ENCODE measurements at places on chromosomes 11 and 22.

DNA sequence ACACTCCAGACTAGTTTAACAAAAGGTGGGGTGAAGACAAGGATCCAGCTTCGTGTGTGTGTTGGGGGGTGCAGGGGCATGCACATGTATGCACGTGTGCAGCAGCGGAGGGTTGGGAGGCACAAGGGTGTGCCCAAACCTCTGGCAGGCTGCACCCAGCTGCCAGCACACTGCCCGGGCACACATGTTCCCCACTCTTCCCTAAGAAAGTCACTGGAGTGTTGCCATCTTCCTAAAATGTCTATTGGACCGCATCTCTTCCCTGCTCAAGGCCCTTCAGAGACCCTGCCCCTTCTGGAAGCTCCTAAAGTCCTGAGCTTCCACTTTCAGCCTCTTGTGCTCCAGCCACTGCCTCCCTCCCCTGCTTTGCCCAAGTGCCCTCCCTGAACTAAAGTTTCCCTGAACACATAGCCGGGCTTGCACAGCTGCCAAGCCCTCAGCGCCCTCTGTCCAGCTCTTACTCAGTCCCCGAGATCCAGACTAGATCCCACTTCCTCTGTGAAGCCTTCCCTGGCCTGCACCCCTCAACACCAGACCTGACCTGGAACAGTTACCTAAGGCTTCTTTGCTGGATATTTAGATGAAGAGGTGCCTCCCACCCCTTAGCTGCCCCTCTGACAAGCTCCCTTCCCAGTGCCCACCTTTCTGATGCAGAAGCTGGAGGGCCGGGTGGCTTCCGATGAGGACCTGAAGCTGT, 6.0 kb downstream of the CFL1 start:
- DNase-seq, result peak; percentile 31

DNA sequence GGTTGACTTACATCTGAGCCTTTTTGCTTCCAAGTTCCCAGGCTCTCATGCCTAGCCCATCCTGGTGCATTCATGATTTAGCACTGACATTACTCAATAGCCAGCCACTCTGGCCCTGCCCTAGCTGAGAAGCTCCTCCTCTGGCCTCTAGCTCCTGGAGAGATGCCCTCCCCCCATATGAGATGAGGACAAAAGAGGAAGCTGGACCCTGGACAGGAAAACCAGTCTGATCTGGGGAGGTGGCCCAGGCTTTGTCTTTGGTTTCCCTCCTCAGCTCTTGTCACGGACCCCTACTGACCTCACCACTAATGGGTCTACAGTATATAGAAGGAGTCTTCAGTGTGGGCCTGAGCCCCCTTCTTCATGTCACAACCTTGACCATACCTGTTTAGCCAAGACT, 3.0 kb downstream of the RHOG start:
- DNase-seq, result peak; percentile 45

DNA sequence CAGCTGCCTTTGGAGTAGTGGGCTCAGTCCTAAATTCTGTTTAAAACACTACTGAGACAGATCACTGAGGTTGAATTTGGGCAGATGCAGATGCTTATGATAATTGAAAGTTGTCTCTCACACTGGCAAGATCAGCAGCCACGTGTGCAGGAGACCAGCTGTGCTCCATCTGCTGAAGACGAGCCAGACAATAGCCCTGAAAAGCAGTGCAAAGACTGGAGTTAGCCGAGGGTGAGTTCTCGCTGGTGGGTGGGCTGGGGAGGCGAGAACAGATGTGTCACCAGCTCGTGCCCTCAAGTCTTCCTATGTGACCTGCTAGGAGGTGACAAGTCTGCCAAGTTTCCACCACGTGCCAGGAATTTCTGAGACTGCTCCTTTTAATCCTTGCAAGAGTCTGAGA, 661.3 kb upstream of the B3GAT1 start:
- DNase-seq, result no peak

GRCh38 chr11:36564376-36565030, 3.3 kb upstream of the RAG1 start:
- DNase-seq, result peak; percentile 58

GRCh38 chr11:91913407-91913806, 311.2 kb upstream of the FAT3 start:
- no peak for DNase-seq

- DNase-seq, result peak; percentile 81
These were observed 744 bp downstream of the PACSIN3 start for GRCh38 chr11:47185305-47186075.

DNA sequence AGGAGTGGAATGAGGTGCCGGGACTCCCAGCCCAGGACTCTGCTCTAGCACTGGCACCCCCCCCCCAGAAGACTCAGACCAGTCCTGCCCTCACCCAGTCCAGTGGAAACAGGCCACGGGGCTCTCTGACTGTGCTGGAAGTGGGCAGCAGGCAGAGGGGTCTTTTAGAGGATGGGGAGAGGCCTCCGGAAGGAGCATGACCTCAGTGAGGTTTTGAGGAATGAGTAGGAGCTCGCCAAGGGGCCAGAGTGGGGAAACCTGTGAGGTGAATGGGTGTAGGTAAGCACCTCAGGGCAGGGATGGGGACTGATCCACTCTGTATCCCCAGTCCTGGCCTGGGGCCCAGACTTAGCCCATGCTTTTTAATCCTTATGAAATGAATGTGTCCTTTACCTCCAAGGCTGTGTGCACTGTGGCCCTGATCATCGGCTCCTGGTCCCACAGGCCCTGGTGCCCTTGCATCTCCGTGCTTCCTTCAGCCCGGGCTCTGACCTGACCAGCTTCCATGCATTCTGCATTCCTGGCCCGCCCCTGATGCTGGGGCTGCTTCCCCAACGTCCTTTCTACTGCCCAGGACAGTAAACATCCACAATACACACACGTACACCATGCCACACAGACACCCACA, 24.4 kb upstream of the RFPL3 start:
- DNase-seq, result no peak

- DNase-seq, result no peak
These were observed 547 bp downstream of the TUBA8 start for GRCh38 chr22:18110954-18111758.

DNA sequence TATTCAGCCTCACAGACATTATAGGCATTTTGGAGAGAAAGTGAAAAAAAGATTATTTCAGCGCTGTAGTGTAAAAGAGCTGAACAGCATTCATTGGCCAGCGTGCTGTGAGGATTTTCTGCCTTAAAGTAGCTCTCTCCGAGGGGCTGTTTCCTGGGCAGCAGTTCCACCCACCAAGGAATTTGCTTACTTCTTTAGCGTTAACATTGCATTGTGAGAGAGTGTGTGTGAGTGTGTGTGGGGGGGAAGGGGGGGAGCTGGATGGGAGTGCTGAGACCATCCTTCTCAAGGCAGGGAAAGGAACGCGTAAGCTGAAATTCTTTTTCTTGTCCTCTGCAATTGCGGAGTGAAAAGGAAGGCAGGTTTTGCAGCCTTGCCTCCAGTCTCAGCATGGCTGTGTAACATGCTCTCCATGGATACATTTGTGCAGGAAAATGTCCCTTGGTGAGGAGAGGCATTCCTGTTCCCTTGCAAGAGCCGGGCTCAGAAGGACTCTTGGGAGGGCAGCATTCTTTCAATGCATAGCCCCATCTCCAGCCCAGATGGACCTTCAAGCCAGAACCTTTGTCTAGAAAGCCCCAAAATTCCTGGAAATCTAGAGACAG, 159.9 kb upstream of the NAV2 start:
- DNase-seq, result no peak

GRCh38 chr11:120326845-120327281, 1.8 kb downstream of the TLCD5 start:
- DNase-seq, result no peak

DNA sequence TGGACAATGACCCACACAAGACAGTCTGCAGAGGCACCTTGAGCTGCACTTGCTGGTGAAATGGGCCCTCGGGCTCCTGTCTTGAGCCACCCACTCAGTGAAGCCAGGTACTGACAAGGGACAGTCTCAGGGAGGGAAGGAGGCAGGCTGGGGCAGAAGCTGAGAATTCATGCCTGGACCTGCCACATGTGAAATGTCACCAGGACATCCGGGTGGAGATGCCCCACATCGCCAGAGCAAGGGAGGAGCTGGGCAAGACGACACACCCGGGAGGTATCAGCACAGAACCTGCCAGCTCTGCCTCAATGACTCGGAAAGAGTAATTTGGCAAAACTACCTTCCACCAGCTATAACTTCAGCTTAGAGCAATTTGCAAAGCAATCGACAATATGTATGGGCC, 23.5 kb downstream of the CPT1A start:
- DNase-seq, result no peak

- no peak for DNase-seq
These were observed 92.3 kb upstream of the ZC3H12C start for GRCh38 chr11:110000850-110001249.

GRCh38 chr11:114259124-114259526, 37.1 kb upstream of the NNMT start:
- no peak for DNase-seq

DNA sequence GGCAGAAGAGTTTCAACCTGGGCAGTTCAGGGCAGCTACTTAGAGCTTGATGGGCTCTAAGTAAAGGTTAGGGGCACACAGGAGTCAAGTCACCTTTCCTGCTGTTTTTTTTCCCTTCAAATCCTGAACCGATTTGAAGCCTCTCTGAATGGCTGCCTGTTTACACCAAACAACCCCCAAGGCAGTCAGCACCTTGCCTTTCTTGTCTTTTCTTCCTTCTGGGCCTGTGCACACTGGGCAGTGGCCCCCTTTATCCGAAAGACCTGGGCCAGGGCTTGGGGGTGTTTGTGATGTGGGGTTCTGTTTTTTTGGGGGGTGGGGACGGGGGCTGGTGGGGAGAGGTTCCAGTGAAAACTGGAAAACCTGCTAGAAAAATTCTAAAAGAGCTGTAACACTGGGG, 4.3 kb downstream of the RSPH14 start:
- DNase-seq, result no peak

- peak; percentile 77 for DNase-seq
These were observed 14.5 kb downstream of the SLC35F2 start for GRCh38 chr11:107844041-107844440.

DNA sequence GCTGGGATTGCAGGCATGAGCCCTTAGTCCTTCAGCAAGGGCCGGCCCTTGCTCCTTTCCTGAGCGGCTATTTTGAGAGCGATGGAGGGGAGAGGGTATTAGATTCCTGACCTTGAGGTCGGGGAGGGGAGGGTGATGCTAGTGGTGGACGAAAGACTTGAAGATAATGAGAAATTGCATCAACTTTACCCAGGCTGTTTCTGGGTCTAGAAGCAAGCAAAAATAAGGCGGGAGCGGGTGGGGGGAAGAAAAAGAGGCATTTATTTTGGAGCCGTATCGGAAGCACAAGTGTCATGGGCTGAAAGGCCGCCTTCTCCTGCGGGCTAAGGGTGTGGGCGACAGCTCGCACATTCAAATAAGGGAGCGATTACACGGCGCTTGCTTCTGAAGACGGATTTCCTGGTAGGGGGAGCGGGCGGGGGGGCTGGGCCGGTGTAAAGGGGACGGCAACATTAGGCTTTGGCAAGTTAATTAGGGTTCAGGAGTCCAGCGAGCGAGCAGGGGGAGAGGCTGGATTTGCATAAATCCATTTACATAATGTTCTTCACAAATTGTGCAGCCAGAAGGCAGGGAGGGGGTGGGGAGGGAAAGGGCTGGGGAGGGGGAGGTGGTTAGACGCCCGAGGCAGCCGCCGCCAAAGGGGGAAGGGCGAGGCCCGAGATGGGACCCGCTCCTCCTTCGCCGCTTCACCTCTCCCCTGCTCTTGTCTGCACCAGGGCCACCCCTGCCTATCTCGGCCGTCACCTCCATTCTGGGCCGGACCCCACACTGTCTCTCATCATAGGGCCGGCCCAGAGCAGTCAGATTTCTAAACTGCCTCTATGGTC, 245.9 kb downstream of the MIAT start:
- DNase-seq, result no peak

- no peak for DNase-seq
These were observed 18.5 kb downstream of the LRFN4 start for GRCh38 chr11:66875378-66875777.

DNA sequence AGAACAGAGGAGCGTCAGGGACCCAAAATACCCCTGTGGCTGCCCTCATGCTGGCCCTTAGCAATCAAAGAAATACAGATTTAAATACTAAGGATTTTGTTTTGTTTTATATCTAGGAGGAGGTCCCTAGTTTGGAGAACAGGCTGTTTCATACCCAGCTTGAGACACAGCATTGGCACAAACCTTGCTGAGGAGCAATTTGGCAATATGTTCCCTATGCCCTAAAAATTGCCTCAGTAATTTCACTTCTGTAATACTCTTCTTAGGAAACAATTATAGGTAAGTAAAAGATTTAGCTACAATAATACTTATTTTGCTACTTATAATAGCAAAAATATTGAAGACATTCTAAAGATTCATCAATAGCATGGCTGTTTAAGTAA, 37.0 kb downstream of the TSKU start:
- DNase-seq, result no peak

DNA sequence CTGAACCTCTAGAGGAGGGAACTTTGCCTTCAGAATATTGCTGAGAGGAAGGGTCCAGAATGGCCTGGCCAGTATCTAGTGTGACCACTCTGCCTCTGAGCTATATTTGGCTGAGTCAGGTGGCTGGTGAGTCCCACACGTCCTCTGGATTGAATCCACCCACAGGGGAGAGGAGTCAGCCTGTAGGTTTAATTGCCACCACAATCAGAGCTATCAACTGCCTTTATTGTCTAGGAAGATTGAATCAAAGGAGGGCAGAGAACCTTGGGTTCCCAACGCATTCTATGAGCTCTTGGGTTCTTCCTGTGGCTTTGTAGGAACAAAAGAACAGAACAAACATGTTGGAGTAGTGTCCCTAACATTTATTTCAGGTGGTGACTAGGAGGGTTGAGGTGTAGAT, 67.7 kb downstream of the ST3GAL4 start:
- no peak for DNase-seq

GRCh38 chr11:42012271-42012670, 552.8 kb upstream of the LRRC4C start:
- no peak for DNase-seq

DNA sequence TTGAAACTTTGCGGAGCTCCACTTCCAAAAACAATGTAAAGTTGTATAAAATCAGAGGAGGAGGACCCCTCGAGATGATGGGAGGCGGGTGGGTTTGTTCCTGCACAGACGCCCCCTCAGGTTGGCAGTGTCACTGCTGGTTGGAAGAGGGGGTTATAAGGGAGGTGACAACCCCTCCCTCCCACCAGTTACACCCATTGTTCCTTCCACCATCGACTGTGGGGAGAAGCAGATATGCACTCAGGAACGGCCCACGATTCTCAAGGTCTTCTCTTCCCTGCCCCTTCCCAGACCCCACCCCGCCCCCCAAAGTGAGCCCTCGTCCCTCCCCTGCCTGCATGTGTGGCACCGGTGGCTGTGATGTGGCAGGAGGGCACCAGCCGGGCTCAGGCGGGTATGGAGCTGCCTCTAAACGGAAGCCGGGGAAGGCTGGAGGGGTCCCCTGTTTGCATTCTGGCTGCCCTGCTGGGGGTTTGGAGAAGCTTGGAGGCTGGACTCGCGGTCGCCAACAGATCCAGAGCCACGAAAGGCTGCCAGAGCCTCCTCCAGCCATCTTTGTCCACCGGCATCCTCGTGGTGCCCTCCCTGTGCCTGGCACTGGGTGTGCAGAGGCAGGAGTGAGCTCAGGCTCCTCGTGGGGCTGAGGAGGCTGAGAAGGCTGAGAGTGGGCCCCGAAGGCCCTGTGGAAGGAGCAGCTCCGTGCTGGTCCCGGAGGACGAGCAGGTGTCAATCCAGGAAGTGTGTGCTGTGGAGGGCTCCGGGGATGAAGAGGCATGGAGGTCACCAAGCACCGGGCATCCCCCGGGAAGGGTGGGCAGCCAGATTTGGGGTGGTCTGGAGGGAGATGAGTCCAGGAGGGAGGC, 778 bp downstream of the KDELR3 start:
- DNase-seq, result peak; percentile 29

Measured in EL (cell line).